ENCODE measurements at places on chromosomes 3 and 15. TPM values are rescaled to one million over a fixed set of nuclear protein-coding genes. Genes with fewer than 3 reads are reported as not detected.
A peak's percentile ranks its signal among the peaks of the same experiment; 100 is the strongest.

- H3K36me3 ChIP-seq: peaks cover 4% of the 10 kb centered on the region
- DNase-seq: no peak
- peaks cover 27% of the 10 kb centered on the region for H3K27me3 ChIP-seq
- H3K27ac ChIP-seq: no peak overlapping the region
- no peak overlapping the region for H3K4me3 ChIP-seq
Measured at GRCh38 chr3:36192901-36193300, 187.4 kb upstream of the STAC start.

Gene CAV3
- total RNA-seq: not detected

Gene CCR4
- total RNA-seq: 0.07 TPM

Gene ADAMTS17
- total RNA-seq: 42.1 TPM

DNA sequence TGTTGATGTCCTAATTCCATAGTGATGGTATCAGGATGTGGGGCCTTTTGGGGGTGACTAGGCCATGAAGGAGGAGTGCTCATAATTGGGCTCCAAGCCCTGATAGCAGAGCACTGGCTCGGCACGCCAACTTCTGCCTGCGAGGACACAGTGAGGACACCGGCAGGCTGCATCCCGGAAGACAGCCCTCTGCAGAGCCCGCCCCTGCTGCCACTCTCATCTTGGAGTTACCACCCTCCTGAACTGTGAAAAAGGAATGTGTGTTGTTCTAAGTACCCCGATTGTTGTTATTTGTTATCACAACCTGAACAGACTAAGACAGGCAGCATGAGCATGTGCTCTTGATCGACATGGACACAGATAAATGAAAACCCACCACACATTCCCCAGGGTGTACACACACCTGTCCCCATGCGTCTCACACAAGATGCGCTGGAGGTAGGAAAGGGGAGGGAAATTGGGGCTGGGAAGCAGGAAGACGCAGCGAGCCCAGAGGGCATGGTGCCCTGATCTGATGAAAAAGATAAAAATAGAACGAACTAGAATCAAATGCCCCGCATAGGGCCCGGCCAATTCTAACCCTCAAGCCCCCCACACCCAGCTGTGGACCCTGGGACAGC, 40.1 kb downstream of the RPN1 start:
- no peak overlapping the region for H3K4me3 ChIP-seq
- H3K27ac ChIP-seq: no peak overlapping the region
- H3K4me1 ChIP-seq: no peaks in the 10 kb centered on the region
- no peak for DNase-seq
- H3K36me3 ChIP-seq: no peaks in the 10 kb centered on the region

Gene SLC22A14
- total RNA-seq: 0.20 TPM

DNA sequence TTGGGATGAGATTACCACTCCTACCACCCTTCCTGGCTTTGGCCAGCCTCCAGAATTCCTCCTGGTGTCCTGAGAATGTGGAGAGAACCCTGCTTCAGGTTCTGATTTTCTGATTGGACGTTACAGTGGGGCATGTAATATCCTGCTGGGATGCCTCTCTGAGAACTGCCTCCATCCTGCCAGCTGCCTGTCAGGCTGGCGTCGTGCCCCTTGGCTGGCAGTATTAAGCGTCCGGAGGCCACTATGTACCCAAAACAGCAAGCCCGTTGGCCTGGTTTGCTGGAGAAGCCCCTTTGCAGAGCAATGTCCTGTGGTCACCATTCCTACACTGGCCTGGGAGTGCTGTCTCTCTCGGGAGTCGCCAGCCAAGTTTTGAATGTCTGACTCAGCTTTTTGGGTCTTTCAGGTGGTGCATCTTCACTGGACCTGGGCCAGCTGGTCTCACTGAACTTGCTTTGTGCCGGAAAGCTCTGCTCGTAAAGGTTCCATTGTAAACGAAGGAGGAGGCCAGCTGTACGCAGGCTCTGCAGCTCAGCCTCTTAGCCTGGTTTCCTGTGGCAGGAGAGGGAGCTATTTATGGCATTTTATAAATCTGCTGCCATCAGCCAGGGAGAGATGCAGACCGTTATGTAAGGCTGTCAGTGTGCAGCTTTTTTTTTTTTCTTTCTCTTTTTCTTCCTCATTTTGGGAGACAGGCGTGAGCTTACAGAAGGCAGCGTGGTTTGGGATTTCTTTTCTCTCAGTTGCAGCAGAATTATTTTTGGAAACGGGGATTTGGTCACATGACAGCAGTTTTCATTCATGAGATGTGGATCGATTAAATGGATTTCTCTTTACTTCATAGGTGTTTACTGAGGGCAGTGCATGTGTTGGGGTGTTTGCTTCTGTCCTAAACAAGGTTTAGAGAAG, 19.0 kb upstream of the TRAK1 start:
- peak overlapping the region; percentile 89 for H3K27ac ChIP-seq
- H3K4me3 ChIP-seq: peak overlapping the region; percentile 6
- H3K36me3 ChIP-seq: peaks cover 6% of the 10 kb centered on the region
- H3K27me3 ChIP-seq: no peaks in the 10 kb centered on the region

DNA sequence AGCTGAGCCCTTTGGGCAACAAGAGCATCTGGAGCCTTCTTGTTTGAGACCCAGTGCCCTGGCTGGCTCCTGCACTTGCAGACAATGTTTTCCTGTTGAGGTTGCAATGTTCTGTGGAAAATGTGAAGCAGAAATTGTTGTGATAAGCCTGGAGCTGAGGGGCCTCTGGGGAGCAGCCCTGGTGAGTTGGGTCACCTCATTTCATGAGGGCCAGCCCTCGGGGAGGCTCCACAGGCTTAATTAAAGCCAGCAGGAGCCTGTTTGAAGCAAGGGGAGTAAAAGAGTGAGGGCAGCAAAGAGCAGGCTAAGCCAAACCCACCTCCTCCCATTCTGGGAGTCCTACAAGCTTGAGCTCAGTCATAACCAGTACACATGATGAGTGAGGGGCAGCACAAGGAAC, 154.3 kb downstream of the ALDH1A2 start:
- no peak overlapping the region for H3K4me3 ChIP-seq
- H3K4me1 ChIP-seq: peaks cover 12% of the 10 kb centered on the region
- DNase-seq: no peak
- peak overlapping the region; percentile 75 for H3K27ac ChIP-seq

DNA sequence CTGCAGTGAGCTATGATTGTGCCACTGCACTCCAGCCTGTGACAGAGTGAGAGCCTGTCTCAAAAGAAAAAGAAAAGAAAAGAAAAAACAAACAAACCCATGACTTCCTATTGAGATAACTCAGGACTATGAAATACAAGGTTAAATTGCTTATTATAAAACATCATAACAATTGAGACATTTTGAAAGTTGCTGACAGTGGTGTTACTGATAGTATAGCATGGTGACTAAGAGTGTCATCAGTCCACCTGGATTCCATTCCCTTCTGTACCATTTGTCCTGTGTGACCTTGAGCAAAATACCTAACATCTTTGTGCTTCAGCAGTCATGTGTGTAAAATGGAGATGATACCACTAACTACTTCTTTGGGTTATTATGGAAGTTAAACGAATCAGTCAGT, 49.1 kb downstream of the ARHGEF26 start:
- peaks cover 8% of the 10 kb centered on the region for H3K4me1 ChIP-seq
- no peaks in the 10 kb centered on the region for H3K27me3 ChIP-seq
- H3K27ac ChIP-seq: no peak overlapping the region
- DNase-seq: no peak

GRCh38 chr3:136982520-136983138, 24.8 kb downstream of the IL20RB start:
- DNase-seq: no peak
- H3K27ac ChIP-seq: no peak overlapping the region
- H3K27me3 ChIP-seq: no peaks in the 10 kb centered on the region
- peaks cover 3% of the 10 kb centered on the region for H3K36me3 ChIP-seq
- no peak overlapping the region for H3K4me3 ChIP-seq
